ENCODE measurements at places on chromosomes 1 and 21.

DNA sequence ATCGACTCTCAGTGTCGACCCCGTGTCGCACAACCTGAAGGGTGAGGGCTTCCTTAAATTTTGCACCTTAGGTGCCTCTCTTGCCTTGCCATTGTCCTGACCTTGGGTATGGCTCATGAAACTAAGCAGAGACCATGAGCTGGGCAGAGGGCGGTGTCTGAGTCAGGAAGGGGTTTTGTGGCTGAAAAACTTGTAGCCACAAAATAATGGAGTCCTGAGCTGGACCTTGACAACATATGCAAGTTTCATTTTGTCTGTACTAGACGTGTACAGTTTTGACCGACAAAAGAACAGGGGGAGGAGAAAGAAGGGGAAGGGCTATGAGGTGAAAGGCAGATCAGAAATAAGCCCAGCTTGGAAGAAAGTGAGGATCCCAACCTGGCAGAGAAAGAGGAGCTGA, 8.3 kb upstream of the RUNX1 start:
- DNase-seq: no peak

DNA sequence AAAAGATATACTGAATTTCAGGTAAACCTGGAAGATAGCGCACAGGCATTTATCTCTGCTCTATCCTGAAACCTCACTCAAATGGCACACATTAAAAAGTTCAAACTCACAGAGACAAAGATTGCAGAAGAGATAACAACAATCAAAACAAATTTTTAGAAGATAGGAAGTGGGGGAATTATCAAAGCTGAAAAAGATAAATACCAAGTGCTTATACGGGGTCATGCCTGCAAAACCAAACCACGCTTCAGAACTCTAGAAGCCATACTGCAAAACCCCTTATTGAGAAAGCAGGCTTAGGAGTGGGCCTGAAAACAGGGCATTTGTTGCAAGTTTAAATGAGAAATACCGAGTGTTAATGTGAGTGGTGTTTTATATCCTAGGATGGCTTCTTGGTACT, 76.8 kb downstream of the BARHL2 start:
- DNase-seq: no peak

DNA sequence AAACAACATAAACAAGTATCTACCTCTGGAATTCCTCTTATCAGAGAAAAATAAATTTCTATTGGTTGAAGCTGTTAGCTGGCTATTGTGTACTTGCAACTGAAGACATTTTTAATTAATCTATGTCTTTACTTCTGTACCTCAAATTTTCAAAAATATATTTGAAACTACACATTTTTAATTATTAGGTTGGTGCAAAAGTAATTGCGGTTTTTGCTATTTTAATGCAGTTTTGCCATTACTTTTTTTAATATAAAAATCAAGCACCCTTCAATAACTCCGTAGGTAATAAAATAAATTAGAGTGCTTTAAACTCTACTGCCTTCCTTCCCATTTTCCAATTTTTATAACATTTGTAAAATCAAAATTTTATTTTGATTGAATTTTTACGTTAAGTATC, 262.1 kb upstream of the DUSP10 start:
- DNase-seq: no peak

DNA sequence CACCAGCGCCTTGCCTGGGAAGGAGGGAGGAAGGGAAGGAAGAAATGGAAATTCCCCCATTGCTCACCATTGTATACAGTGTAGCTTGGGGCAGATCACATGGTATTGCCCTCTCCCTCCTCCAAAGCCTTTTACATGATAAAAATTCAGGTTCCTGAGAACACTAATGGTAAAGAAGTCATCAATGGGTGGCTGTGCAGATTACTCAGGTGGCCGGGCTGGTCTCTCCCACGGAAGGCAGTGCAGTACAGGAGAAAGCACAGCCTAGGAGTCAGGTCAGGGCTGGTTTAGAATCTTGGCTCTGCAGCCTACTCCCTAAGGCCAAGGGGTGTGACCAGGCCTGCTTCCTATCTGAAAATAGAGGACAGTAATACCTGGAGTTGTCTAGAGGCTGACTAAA, 107.9 kb downstream of the SUSD4 start:
- DNase-seq: no peak

- DNase-seq: no peak
Measured at GRCh38 chr1:54325703-54326461, 80.3 kb downstream of the SSBP3 start.

DNA sequence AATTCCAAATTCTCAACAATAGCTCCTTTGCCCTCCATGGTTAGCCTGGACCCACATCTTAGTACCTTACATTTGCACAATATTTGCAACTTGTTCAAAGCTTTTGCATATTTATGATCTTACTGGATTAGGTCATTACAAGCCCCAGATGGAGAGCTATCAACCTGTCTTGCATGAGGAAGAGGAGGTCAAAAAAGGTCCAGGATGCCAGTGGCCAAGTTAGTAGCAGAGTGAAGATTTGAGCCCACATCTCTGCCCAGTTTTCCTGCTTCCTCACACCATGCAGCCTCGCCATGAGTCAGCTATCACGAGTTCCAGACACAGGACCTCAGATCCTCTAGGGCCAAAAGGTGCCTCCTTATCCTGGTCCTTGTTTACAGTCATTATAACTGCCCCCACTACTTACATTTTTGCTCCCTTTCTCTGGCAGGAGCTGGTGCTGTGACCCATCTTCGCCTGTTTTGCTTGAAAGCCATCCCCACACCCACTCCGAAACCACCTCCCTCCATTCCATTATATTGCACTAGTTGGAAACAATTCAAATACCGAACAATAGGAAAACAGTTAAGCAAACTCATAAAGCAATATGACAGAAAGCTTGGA, 5.0 kb upstream of the AHCYL1 start:
- DNase-seq: no peak

GRCh38 chr1:91816031-91816430, 69.9 kb downstream of the TGFBR3 start:
- no peak for DNase-seq

DNA sequence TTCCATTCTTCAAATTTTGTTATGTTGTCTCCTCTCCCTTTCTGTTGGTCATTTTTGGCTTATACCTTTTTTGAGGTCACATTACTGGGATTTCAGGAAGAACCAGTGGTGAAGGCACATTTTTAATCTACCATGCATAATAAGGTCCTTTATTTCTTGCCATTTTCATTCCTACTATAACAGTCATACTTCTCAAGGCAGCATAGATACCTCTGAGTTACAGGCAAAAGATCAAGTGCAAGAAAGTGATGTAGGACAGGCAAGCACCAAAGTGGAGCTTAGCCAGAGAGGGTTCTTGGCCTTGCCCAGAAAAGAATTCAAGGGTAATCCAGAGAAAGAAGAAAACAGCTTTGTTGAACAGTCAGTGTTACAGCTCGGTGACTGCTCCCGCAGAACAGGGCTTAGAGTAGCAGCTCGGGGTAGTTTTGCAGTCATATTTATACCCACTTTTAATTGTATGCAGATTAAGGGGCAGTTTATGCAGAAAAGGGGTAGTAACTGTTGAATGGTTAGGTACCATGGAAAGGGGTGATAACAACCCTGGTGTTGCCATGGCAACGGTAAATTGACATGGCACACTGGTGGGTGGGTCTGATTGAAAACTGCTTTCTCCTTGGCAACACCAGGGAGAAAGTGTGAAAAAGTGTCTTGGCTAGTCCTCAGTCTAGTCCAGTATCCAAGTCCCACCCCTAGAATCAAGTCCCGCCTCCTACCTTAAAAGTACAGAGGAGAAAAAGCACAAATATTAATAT, 39.6 kb upstream of the DOCK7 start:
- DNase-seq: no peak

All from stimulated activated CD4-positive, alpha-beta T cell treated with anti-CD3 and anti-CD28 coated beads, TNF-alpha, amount 100 ng/mL, for 1 hour (primary cell).